T-helper 9 cell (primary cell): ENCODE measurements at places on chromosomes 1 and 21.

DNA sequence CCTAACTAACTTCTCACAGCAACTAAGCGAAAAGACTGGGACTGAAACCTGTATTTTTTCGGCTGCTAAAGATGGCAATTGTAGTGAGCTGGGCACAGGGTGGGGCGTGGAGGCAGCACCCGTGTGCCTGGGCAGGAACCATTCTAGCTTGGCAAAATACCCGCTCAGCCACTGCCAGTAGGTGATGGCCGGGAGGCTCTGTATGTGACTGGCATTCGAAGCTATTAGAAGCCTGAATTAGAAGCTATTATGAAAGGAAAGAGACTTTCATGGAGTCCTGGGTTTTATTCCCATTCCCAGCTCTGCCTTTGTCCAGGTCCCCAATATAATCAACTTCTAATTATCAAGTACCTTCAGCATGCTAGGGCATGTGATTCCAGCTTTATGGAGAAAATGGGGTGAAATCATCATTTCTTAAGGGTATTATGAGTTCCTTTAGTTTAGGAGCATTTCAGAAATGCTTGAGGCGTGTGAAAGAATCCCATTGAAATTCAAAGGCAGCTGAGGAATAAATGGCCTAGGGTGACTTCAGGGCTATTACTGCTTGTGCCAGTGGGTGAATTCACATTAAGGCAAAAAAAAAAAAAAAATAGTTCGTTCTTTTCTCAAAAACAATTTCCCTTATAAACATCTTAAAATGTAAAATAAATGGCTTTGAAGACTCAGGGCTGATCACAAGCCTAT lies 125.6 kb downstream of the KCNN3 start:
- no peak for DNase-seq

GRCh38 chr1:85865213-85865612 lies 157.0 kb upstream of the ZNHIT6 start:
- no peak for DNase-seq

GRCh38 chr21:36470294-36470693 lies 9.6 kb downstream of the CLDN14 start:
- no peak for DNase-seq

DNA sequence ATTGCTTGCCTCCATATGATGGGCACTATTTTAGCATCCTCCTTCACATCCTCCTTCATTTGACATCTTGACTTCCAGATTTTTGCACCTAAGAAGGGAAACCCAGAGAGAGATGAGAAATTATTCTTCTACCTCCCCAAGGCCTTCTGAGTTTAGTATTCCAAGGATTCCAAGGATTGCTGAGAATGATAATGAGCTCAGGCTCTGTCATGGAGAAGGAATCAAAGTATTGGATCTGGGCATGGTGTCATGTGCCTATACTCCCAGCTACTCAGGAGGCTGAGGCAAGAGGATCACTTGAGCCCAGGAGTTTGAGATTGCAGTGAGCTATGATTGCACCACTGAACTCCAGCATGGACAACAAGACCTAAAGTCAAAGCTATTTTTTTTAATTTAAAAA lies 26.6 kb upstream of the ZNF281 start:
- no peak for DNase-seq

DNA sequence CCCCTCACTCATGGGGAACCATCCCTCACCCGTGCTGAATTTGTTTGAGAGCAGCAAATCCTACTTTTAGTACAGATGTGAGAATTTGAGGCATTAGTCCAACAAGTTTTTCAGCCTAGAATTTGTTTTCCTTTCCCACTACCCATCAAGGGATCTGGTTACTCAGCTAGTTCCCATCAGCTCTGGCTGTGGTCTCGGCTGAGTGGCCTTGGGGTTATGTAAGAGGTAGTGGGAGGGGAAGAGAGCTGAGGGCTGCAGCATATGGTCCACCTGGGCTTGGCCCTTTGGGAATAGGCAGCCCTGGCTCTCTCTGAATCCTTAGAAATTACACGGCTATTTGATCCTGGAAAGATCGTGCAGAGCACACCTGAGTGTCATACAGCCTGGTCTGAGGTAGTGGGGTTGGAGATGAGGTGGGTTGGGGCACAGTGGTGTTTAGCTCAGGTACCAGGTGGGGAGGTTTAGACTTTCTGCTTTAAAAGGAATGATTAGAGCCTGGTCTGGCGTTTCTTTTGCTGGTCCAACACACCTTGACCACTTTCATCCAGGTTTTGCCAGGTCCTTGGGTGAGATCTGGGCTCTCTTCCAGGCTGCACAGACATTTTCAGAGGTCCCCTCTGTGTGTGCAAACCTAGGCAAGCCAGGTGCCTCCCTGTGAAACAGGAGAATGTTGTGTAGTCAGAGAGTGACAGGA lies 4.2 kb downstream of the GSTM4 start:
- no peak for DNase-seq

GRCh38 chr1:182515556-182515955 lies 65.6 kb downstream of the RGSL1 start:
- no peak for DNase-seq

- no peak for DNase-seq
These were observed 66.8 kb downstream of the PHACTR4 start for GRCh38 chr1:28436211-28436769.
